ENCODE measurements at places on chromosomes 12 and 14. TPM values are rescaled to one million over a fixed set of nuclear protein-coding genes. Genes with fewer than 3 reads are reported as not detected.

GRCh38 chr14:80211153-80212022 lies at the start of gene DIO2:
TSS of gene DIO2 (minus strand) at chr14:80211504. CDS start at chr14:80211472, 32 bp downstream.
- DNase-seq, result no peak

DNA sequence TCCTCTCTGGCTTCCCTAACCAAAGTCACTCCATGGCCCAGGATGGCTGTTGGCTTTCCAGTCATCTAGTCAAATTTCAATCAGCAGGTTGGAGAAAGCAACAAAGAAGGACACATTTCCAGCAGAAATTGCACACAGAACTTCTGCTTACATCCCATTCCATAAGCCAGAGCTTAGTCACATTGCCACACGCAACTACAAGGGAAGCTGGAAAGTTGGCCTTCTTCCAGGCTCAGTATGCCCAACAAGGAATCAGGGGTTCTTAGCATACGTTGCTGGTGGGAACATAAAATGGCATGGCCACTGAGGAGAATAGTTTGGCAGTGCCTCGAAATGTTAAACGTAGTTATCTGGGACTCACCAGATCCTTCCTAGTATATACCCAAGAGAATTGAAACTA lies 9.3 kb upstream of the APPL2 start:
- no peak for DNase-seq

DNA sequence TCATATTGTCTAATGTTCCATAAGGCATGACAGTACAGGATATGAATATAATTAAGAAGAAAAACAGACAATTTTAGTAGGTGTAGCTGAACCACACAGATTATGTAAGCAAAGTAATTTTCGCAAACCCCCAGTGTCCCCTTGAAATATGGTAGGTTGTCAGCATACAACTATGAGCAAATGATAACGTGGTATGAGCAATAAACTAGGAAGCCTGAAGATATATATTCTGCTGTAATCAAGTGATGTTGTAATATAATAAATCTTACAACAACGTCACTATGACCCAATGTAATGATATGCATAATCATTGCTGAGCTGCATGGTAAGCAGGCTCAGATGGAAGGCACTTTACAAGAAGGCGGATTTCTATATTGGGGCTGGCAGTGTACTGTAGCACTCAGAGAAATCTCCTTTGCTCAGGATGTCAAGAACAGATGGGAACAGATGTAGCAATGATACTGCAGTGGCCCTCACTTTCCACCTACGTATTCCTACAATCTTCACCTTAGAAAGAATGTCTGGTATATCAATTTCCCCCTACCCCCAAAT lies 47.8 kb upstream of the MYF6 start:
- no peak for DNase-seq

GRCh38 chr12:470133-470532 lies 10.4 kb downstream of the B4GALNT3 start:
- DNase-seq, result no peak

GRCh38 chr12:97778111-97778510 lies 315.5 kb downstream of the RMST start:
- DNase-seq, result no peak

DNA sequence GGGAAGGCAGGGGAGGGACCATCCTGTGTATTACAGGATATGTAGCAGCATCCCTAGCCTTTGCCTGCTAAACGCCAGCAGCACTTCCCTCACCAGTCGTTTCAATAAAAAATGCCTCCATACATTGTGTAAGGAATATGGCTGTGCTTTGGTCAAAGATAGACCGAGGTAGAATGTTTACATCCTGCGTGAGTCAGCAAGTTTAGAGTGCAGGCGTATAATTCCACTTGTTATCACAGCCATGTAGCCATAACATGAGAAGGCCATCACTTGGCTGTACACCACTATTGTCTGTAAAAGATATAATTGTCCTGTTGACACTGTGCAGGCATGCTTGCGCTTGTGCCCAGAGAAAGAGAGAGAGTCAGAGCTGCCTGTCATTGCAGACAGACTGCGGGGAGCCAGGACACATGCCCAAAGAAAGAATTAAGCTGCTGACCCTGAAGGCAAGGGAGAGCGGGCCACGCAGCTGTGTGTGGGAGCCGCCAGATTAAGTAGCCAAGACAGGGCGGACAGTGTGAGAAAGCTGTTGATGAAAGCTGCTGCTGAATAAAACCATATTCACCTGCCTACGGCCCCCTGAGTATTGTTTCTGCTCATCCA lies 68.4 kb downstream of the CRACR2A start:
- no peak for DNase-seq

GRCh38 chr12:54229624-54230212 lies 40.9 kb upstream of the SMUG1 start:
- no peak for DNase-seq

GRCh38 chr14:60773558-60773957 lies 39.0 kb downstream of the MNAT1 start:
- DNase-seq, result no peak

DNA sequence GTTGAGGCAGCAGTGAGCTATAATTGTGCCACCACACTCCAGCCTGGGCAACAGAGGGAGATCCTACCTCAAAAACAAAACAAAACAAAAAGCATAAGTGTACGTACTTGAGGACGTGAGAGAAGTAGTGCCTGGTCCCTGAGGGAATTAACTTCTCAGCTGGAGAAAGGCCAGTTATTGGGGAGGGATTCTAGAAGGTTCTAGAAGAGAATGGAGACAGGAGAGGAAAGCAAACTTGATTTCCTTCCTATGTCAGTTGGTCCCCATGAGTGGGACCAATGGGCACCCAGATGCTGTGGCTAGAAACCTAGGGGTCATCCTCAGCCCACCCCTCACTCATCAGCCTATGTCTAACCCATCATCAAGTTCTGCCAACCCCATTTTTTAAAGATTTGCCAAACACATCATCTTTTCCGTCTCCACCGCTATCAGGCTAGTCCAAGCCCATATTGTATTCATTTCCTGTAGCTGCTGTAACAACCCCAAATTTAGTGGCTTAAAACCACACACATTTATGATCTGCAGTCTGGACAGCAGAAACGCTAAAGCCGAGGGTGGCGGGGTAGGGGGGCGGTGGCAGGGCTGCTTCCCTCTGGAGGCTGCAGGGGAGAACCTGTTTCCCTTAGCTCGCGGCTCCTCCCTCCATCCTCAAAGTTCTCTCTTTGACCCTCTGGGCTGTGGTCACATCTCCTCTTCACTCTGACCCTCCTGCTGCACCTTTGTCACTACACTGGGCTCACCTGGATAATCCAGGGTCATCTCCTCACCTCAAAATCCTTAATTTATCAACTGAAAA lies 7.2 kb upstream of the RBM19 start:
- DNase-seq, result no peak

GRCh38 chr14:69485701-69486100 lies 1.2 kb downstream of the PLEKHD1 start:
- DNase-seq, result no peak

GRCh38 chr14:92503756-92504491 lies 9.7 kb upstream of the RIN3 start:
- no peak for DNase-seq

DNA sequence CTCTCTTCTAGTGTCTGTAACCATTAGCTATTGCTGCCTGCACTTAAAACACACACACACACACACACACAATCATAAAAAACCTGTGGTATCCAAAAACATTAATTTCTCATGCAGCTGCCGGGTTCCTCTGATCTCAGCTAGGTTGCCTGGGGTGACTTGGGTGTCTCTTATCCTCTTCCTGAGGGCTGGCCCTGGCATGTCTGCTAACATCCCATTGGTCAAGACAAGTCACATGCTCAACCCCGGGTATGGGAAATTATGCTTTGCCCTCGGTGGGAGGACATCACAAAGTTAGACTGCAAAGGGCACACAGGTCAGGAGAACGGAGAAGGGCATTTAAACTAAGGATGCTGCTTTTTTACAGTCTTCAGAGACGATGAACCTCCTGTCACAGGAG lies 55.7 kb downstream of the TRPV4 start:
- DNase-seq, result no peak

- DNase-seq, result no peak
Measured at GRCh38 chr12:21111732-21112131, 19.3 kb upstream of the SLCO1B1 start.

- DNase-seq, result no peak
Measured at GRCh38 chr12:8572507-8572906, 31.8 kb upstream of the CLEC4E start.

- no peak for DNase-seq
Measured at GRCh38 chr12:49541140-49541861, 2.5 kb downstream of the KCNH3 start.

- DNase-seq, result no peak
Measured at GRCh38 chr12:22002430-22002829, 43.6 kb upstream of the CMAS start.

GRCh38 chr14:71181215-71182003 lies 274.1 kb downstream of the PCNX1 start:
- no peak for DNase-seq

DNA sequence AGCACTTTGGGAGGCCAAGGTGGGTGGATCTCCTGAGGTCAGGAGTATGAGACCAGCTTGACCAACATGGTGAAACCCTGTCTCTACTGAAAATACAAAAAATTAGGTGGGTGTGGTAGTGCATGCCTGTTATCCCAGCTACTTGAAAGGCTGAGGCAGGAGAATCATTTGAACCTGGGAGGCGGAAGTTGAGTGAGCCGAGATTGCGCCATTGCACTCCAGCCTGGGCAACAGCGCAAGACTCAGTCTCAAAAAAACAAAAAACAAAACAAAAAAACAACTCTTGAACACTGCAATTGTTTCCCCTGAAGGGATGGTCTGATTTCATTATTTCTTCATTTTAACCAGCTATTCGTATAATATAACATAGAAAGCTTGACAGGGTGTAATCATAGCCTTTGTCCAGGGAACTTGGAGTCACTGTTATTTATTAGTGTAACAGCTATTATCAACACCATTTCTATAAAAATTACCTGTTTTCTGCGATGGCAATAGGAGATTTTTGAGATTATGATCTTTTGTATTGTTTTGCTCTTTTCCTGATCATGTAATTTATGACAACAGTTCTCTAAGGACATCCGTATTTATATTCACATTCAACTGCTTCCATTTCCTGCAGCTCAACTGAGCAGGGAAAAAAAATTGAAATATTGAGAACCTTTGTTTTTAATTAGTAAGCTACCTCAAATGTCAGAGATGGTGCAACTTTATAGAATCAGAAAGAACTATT lies 94.7 kb downstream of the DIP2B start:
- DNase-seq, result no peak

DNA sequence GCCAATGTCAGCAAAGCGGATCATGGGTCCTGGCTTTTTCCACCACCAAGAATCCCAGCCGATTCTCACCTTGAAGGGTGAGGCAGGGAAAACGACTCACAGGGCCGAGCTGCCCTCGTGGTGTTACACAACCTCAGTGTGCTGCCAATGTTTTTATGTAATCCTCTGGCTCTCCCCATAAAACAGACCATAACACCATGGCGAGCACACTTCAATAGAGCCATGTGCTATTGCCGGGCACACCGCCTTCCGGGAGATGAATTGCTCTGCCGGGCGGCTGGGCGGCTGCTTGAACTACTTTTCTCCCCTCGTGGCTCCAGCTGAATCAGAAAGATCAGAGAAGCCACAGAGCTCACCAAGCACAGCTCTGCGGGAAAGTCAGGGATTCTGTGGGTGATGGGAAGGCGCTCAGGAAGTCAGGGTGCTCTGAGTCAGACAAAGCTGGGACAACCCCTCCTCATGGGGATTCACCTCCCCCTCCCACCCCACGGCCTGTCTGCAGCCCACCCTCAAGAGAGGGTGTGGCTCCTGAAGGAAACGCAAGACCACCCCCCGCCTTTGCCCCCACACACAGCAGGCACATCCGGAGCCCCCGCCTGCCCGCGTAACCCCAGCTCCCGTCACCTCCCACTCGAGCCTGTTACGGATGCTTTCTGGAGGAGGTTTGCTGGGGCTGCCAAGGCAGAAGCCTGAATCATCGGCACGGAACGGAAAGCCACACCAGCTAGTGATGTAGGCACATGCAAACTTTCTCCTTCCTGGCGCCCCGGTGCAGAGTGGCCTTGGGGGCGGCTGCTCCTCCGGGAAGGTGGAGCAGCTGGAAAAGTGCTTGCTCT lies 1.8 kb downstream of the GALNT9 start:
- DNase-seq, result no peak

DNA sequence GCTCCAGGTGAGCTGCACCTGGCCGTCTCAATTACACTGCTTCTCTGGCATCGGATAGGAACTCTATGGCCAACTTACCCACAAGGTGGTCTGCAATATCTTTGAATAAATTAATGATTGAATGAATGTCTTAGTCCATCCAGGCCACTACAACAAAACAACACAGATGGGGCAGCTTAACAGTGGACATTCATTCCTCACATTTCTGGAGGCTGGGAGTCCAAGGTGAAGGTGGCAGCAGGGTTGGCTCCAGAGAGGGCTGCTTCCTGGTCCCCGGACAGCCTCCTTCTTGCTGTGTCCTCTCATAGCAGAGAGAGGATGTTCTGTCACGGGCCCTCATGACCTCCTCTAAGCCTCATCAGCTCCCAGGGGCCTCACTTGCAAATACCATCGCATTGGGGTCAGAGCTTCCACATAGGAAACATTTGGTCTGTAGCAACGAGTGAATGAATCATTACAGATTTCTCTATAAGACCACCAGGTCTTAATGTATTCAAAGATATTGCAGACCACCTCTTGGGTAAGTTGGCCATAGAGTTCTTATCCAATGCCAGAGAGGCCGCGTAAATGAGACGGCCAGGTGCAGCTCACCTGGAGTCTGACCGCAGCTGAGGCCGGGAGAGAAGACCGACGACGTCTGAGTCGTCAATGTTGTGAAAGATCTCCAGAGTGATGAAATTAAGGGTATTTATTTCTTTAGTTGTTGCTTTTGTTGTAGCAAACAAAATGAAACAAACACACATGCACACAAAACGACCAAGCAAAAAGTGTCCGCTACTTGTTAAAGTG lies 182.7 kb upstream of the C14orf180 start:
- DNase-seq, result no peak

DNA sequence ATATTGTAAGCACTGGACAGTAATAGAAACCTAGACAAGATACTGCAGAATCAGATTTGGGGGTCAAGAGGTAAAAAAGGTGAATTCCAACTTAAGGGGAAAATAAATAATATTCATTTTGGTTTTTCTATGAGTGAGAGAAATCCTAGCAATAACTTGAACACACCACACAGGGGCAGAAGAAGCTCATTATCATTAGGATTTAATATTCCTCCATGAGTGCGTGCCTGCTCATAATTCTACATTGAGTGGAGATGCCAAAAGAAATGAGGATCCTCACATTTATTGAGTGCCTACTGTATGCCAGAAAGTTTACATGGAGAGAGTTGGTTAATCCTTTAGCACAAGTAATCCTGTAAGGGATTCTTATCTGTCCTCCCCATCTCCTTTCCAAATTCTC lies 40.5 kb upstream of the C14orf132 start:
- DNase-seq, result no peak

GRCh38 chr14:103057028-103057371 lies 349 bp downstream of the CDC42BPB start:
- DNase-seq, result no peak

GRCh38 chr12:6205761-6206160 lies 5.6 kb downstream of the CD9 start:
- no peak for DNase-seq

The TMEM116 gene
- 16.7 TPM for polyA plus RNA-seq

The OTX2 gene
- polyA plus RNA-seq, result not detected

The PCNX4 gene
- 57.4 TPM for polyA plus RNA-seq

The MNAT1 gene
- not detected for polyA plus RNA-seq

The ULK1 gene
- polyA plus RNA-seq, result 17.8 TPM

The SDSL gene
- polyA plus RNA-seq, result 0.98 TPM

The EPS8 gene
- 40.0 TPM for polyA plus RNA-seq

The RNU4-1 gene
- not detected for polyA plus RNA-seq

The LTBP2 gene
- 8.1 TPM for polyA plus RNA-seq

The CMKLR1 gene
- 4.3 TPM for polyA plus RNA-seq

The PDE6H gene
- not detected for polyA plus RNA-seq

The AGAP2 gene
- polyA plus RNA-seq, result 13.1 TPM

The CD9 gene
- polyA plus RNA-seq, result 55.7 TPM

The MUCL1 gene
- not detected for polyA plus RNA-seq

The SIX4 gene
- polyA plus RNA-seq, result 21.0 TPM

The NGB gene
- polyA plus RNA-seq, result not detected

The OAS1 gene
- polyA plus RNA-seq, result not detected

Measured in muscle of arm (tissue), 14 donors.